ENCODE measurements at places on chromosomes 2 and 18.

GRCh38 chr2:71962911-71963694 is 184.6 kb downstream of the CYP26B1 start:
- H3K4me1 ChIP-seq = no peaks in the 10 kb centered on the region
- H3K36me3 ChIP-seq = no peaks in the 10 kb centered on the region
- no peaks in the 10 kb centered on the region for H3K27me3 ChIP-seq
- no peak overlapping the region for H3K27ac ChIP-seq
- DNase-seq = no peak

DNA sequence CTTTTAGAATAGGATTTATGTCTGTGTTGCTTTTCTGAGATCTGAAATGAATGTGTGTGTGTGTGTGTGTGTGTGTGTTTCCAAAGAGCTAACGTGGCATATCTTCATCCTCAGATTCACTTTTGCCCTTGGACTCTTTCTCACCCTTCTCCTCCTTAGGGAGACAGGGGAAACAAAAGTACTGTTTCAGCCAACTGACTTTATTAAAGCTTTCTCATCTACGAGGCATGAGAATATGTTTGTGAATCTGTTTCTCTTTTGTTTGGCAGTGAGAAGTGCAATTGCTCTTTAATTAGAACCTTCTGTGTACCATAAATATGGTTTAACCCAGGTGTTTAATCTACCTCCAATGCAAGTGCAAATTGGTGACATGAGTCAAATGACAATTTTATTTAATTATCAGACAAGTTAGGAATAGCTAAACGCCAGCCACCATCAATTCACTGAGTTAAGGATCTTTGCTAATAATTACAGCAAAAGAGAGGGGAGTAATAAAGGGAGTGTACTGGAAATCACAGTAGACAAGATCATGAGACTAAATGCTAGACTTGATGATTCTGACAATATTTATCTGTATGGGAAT is 186.4 kb upstream of the COL3A1 start:
- no peaks in the 10 kb centered on the region for H3K27me3 ChIP-seq
- H3K4me1 ChIP-seq = no peaks in the 10 kb centered on the region
- no peak for DNase-seq
- no peak overlapping the region for H3K4me3 ChIP-seq

DNA sequence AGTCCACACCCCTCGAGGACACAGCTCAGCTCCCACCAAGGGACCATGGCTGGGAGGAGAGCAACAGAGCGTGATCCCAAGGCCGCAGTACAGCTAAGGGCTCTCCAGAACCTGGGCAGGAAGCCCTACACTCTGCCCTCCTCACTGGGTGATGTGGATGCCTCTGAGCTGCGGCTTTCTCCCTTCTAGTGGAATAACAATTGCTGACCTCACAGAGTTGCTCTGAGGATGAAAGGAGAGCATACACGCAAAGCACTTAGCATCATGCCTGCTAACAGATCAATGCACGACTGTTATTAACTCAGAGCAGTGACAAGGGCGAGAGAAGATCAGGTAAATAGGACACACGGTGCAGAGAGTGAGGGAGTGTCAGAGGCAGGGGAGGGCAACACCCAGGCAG is 74.2 kb downstream of the ZFP36L2 start:
- H3K27me3 ChIP-seq = no peaks in the 10 kb centered on the region
- no peak overlapping the region for H3K27ac ChIP-seq
- H3K4me3 ChIP-seq = no peak overlapping the region
- no peaks in the 10 kb centered on the region for H3K4me1 ChIP-seq
- no peaks in the 10 kb centered on the region for H3K36me3 ChIP-seq
- no peak for DNase-seq

GRCh38 chr2:224417947-224418346 is 16.0 kb upstream of the FAM124B start:
- H3K4me3 ChIP-seq = no peak overlapping the region
- H3K36me3 ChIP-seq = no peaks in the 10 kb centered on the region
- no peaks in the 10 kb centered on the region for H3K4me1 ChIP-seq

DNA sequence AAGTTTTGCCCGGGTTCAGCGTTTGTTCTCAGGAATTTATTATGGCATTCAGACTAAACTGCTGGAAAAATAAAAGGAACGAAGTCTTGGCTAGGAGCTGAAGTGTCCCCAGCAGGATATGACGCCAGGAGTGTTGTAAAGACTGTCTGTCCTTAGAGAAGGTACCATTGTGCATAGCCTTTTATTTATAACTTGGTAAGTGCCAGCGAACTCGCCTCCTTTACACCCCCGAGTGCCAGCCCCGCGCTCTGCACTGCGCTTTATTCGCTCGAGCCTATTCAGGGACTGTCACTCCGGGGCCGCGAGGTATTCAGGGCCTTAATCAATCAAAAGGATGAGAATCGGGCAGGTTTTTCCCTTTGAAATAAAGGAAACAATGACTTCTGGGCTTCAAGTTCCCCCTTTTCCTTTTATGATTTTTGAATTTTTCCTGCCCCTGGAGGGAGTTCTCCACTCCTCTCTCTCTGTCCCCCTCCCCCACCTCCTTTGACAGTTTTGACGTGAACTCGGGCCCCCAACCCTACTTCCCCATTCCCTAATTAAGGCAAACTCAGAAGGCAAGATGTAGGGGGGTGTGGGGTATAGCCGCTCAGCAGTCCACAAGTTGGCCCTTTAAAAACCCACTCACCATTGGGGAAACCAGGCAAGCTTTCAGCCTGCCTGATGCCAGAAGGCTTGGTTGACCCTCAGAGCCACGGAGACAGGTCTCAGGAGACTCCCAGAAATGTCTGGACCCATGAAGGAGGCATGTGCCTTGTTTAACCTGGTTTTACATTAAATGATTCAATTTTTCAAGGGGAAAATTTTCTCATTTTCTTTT is 1.3 kb upstream of the PAX3 start:
- H3K27me3 ChIP-seq = peaks cover 100% of the 10 kb centered on the region
- H3K4me3 ChIP-seq = no peak overlapping the region
- H3K27ac ChIP-seq = no peak overlapping the region
- no peaks in the 10 kb centered on the region for H3K36me3 ChIP-seq

DNA sequence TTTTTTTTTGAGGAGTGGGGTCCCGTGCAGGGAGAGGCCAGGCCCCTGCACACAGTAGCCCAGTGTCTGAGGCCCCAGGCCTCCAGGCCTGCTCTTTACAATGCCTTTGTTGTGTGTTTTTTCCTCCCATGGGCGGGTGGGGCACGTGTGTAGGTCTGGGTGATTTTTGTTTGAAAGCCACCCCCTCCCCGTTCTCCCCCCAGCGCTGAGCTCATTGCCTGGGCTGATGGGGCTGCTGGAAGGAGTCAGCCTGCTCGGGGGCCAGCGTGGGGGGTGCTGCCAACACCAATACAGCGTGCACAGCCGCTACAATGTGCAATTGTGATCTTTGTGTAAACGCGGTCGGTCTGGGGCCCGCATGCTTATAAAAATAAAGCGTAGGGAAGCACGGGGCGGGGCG is 142.7 kb downstream of the DYSF start:
- H3K4me1 ChIP-seq = no peaks in the 10 kb centered on the region
- H3K4me3 ChIP-seq = no peak overlapping the region
- no peak overlapping the region for H3K27ac ChIP-seq

DNA sequence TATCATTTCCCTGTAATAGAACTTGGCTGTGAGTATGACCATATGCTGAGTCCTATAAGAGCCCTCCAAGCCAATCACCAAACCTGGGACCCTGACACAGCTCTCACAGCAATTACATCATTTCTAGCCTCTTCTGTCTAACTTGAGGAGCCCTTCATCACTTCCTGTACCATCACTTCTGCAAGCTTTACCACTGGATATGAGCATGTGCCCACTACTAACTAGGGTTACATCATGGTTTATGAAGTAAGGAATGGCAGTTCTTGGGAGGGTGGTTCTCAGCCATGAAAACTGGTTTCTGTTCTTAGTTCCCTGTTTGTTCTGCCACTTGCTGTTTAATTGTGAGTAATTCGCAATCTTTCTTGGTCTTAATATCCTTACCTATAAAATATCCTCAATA is 31.0 kb upstream of the EPB41L3 start:
- H3K4me3 ChIP-seq = no peak overlapping the region
- H3K36me3 ChIP-seq = no peaks in the 10 kb centered on the region
- peaks cover 10% of the 10 kb centered on the region for H3K4me1 ChIP-seq
- DNase-seq = no peak
- H3K27me3 ChIP-seq = no peaks in the 10 kb centered on the region

GRCh38 chr18:75112186-75113096 is 96.5 kb downstream of the PTGR3 start:
- no peak overlapping the region for H3K27ac ChIP-seq
- no peak overlapping the region for H3K4me3 ChIP-seq
- no peak for DNase-seq

DNA sequence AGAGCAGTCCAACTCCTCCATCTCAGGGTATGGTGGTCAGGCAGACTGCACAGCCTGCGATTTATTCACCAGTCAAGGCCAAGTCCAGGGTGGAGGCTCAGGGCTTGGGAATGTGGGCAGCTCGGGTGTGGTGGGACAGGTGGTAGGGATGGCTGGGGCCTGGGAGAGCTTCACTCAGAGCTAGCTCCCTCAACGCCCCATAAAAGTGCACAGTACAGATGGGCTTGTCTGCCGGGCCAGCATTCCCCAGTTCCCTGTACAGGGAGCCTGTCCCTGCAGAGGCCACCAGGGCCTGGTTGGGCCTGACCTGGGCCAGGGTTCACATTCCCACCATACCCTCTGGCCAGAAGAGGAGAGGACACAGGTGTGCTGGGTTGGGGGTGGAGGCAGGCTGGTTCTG is 49.2 kb upstream of the OTOS start:
- H3K27me3 ChIP-seq = no peaks in the 10 kb centered on the region
- no peak for DNase-seq
- H3K27ac ChIP-seq = no peak overlapping the region
- H3K4me3 ChIP-seq = no peak overlapping the region

DNA sequence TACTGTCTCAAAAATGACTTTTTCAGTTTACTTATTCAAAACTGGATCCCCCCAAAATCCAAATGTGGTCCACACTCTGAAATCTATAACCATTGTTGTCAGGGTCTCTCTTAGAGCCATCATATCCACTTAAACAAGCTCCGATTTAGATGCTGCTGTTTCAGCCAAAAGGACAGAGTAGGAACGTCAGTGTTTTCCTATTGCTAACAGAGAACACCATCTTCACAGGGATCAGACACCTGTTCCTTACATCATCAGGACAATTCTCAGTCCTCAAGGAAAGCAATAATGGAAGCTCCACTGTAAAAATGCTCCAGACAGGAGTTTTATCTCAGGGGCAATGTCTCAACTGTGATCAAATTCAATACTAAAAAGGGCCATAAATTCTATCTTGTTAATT is 155.4 kb downstream of the STK39 start:
- no peak for DNase-seq
- H3K27me3 ChIP-seq = no peaks in the 10 kb centered on the region
- H3K36me3 ChIP-seq = no peaks in the 10 kb centered on the region
- no peaks in the 10 kb centered on the region for H3K4me1 ChIP-seq
- H3K4me3 ChIP-seq = no peak overlapping the region

- H3K4me3 ChIP-seq = no peak overlapping the region
- no peaks in the 10 kb centered on the region for H3K4me1 ChIP-seq
- peaks cover 93% of the 10 kb centered on the region for H3K36me3 ChIP-seq
- no peak for DNase-seq
- no peaks in the 10 kb centered on the region for H3K27me3 ChIP-seq
These were observed 36.4 kb downstream of the ADAM17 start for GRCh38 chr2:9519250-9519649.

GRCh38 chr2:146986161-146986560 is 858.7 kb upstream of the ACVR2A start:
- H3K27me3 ChIP-seq = no peaks in the 10 kb centered on the region
- no peak for DNase-seq
- H3K4me1 ChIP-seq = peaks cover 4% of the 10 kb centered on the region
- no peaks in the 10 kb centered on the region for H3K36me3 ChIP-seq
- H3K4me3 ChIP-seq = no peak overlapping the region

DNA sequence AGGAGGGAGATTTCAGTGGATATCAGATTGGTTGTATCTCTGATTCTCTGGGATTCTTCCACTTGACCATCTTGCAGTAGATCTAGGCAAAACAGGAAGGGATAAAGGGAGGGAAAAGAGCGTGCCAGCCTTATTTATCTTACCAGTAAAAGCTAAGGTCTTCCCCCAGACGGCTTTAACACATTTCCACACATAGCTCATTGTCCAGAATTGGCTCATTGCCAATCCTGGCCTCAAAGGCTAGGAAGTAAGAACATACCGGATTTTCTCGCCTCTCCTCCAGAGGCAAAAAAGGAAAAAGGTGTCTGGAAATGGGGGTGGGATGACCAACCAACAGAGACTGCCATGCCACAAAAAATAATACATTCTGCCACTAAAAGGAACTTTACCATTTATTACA is 411.6 kb upstream of the NRP2 start:
- H3K4me3 ChIP-seq = no peak overlapping the region
- DNase-seq = no peak
- H3K27ac ChIP-seq = no peak overlapping the region
- no peaks in the 10 kb centered on the region for H3K36me3 ChIP-seq
- no peaks in the 10 kb centered on the region for H3K27me3 ChIP-seq
- no peaks in the 10 kb centered on the region for H3K4me1 ChIP-seq

DNA sequence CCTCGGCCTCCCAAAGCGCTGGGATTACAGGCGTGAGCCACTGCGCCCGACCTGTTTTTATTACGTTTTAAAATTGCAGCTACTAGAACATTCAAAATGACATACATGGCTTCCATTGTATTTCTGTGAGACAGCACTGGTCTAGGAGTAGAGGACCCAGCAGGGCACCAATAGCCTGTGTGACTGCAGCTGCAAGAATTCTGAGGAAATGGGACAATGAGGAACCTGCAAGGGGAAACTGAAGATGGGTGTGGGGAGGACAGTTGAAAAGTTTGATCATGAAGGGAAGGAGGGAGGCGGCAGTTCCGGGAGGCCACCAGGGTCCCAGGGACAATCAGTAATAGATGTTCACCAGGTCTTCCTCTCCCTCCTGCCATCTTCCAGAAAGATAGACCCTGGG is 13.9 kb upstream of the DNPEP start:
- H3K27me3 ChIP-seq = no peaks in the 10 kb centered on the region
- no peaks in the 10 kb centered on the region for H3K36me3 ChIP-seq
- no peak for DNase-seq
- H3K27ac ChIP-seq = no peak overlapping the region

DNA sequence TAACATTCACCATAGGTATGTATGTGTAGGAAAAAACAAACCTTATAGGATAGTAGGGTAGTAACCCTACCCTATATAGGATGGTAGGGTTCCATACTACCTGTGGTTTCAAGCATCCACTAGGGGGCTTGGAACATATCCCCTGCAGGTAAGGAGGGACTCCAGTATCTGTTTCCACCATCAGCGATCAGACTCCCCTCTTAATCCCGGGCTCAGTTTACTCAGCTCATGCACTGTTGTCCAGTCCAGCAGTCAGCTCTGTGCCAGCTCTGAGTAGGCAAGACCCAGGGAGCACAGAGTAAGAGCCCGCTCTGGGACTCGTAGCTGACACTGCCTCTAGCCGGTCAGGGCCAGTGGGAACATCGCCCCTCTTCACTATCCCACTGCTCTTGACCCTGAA is 61.7 kb downstream of the MEX3C start:
- no peaks in the 10 kb centered on the region for H3K36me3 ChIP-seq
- no peaks in the 10 kb centered on the region for H3K4me1 ChIP-seq
- no peak for DNase-seq
- no peaks in the 10 kb centered on the region for H3K27me3 ChIP-seq
- H3K4me3 ChIP-seq = no peak overlapping the region
